Sigmoid colon (tissue), 7 donors: ENCODE measurements at places on chromosomes 4 and X. TPM values are rescaled to one million over a fixed set of nuclear protein-coding genes. Genes with fewer than 3 reads are reported as not detected.

GRCh38 chr4:119010909-119011606, 122.4 kb downstream of the SYNPO2 start:
- DNase-seq = peak; percentile 82

DNA sequence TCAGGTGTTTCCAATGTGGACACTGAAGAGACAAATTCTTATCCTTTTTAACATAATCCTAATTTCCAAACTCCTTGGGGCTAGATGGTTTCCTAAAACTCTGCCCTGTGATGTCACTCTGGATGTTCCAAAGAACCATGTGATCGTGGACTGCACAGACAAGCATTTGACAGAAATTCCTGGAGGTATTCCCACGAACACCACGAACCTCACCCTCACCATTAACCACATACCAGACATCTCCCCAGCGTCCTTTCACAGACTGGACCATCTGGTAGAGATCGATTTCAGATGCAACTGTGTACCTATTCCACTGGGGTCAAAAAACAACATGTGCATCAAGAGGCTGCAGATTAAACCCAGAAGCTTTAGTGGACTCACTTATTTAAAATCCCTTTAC, 18.6 kb downstream of the TLR7 start:
- no peak for DNase-seq

DNA sequence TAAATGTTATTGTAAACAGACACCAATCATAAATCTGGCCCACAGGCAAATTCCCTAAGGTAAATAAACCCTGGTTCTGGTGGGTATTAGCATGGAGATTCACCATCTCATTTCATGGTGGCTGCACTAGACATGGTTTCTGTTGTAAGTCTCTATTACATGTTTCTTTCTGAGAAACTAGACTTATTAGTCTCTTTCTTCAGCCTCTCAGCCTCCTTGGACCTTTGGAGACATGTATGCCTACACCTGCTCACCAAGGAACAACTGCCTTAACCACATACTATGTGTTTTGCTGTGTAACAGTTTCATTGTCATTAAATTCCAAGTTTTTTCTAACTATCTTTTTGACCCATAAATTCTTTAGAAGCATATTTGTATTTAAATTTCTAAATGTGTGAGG, 13.1 kb downstream of the DDIT4L start:
- DNase-seq = no peak

GRCh38 chrX:77740376-77740905, 45.6 kb downstream of the ATRX start:
- DNase-seq = no peak

- peak; percentile 42 for DNase-seq
These were observed 54.5 kb downstream of the HTRA3 start for GRCh38 chr4:8323947-8324555.

FDCSP gene
- not detected for total RNA-seq
